ENCODE measurements at places on chromosomes 7 and 10. TPM values are rescaled to one million over a fixed set of nuclear protein-coding genes. Genes with fewer than 3 reads are reported as not detected.

EBF3 gene
- not detected for total RNA-seq

H2BK1 gene
- not detected for total RNA-seq

NUTM2A gene
- 0.89 TPM for total RNA-seq

SLC26A5 gene
- total RNA-seq, result not detected

ICA1 gene
- 1.5 TPM for total RNA-seq

WEE2 gene
- not detected for total RNA-seq

KEL gene
- 0.12 TPM for total RNA-seq

CHRM2 gene
- not detected for total RNA-seq

TCERG1L gene
- total RNA-seq, result not detected

FMC1 gene
- 4.0 TPM for total RNA-seq

Data from activated CD4-positive, alpha-beta T cell treated with anti-CD3 and anti-CD28 coated beads, Interleukin-2, amount 10 ng/mL, durations not matched to agents 7 days and 5 days (primary cell).